ENCODE measurements at places on chromosomes 5 and 9.

DNA sequence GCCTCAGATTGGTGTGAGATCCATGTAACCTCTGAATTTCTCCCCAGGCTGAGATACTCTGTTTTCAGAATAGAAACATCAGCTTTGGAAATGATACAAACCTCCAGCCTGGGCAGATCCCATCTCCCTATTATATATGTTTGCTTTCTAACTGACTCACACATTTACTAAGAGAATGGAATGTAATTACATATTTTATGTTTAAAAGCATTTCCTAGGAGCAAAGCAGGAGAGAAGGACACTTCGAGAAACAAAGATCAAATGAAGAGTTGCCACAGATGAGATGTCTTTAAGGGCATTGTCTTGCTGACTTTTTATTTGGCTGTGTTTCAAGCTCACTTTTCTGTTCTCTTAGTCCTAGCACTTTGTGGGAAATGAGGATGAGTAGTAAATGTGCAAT, 96.3 kb downstream of the CDH18 start:
- DNase-seq: no peak

- no peak for DNase-seq
These were observed 33.9 kb downstream of the PSMB7 start for GRCh38 chr9:124381170-124381945.

GRCh38 chr9:134045841-134046544, 20.7 kb downstream of the BRD3OS start:
- DNase-seq: no peak

DNA sequence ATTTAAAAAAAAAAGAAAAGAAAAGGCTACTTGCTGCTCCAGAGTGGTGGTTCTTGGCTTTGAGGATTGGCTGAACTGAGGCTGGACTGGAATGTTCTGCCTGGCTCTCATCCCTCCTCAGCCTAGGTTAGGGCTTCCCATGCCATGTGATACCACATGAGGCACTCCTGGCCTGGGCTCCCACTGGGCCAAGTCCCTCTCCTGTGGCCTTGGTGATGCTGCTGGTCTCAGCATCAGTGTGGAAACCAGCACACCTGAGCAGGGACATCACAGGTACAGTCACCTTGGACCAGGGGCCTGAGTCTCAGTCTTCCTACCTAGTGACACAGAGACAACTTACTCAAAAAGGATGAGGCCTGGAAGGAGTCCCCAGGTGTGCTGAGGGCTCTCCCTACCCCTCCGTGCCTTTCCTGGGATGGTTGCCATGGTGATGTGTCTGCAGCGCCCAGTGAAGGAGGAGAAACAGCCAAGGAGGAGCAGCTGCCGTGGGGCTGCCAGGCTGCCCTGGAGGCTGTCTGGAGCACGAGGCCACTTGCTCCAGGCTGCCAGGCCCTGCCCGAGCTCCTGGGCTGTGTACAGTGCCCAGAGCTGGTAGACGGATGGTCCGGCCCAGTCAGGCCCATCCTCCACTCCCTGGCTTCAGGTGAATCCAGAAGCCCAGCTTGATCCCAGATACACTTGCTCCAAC, 71.0 kb downstream of the WNK2 start:
- no peak for DNase-seq

GRCh38 chr5:96963267-96963666, 27.4 kb downstream of the LNPEP start:
- no peak for DNase-seq

DNA sequence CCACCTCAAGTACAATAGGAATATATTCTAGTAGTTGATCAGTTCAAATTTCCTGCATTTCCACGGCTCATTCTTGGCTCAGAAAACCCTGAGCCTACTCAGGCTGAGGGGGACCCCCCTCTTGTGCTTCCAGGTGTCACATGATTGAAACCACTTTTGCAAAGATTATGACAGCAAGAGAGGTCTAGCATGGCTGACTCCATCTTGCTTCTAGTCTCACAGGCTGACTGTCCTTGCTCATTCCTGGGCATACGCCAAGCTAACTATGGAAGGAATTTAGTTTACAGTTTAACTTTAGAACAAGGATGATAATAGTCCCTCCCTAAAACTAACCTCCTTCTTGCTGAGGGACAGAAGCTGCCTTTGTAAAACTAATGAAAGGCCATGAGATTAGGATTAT, 154.1 kb downstream of the SNX18 start:
- no peak for DNase-seq

GRCh38 chr5:10680876-10681481, 80.1 kb downstream of the DAP start:
- no peak for DNase-seq

DNA sequence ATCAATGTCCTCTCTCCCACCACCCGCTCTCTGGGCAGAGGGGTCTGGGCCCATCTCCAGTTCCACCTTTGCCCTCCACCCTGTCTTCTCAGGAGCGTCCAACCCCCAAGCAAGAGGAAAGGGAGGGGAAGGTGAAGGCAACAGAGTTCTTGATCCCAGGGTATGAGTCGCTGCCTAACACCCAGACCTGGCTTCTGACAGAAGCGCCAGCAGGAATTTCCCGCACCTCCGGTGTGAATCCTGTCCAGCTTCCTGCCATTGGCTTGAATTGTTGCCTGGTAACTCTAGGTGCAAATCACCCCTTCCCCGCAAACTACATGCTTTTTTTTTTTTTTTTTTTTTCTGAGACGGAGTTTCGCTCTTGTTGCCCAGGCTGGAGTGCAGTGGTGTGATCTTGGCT, 84.2 kb upstream of the IER5L start:
- no peak for DNase-seq
